ENCODE measurements at places on chromosomes 7 and 10. TPM values are rescaled to one million over a fixed set of nuclear protein-coding genes. Genes with fewer than 3 reads are reported as not detected.

- H3K4me3 ChIP-seq, result no peak overlapping the region
- H3K36me3 ChIP-seq, result no peaks in the 10 kb centered on the region
- peaks cover 46% of the 10 kb centered on the region for H3K27me3 ChIP-seq
- H3K27ac ChIP-seq, result no peak overlapping the region
These were observed 904 bp upstream of the DPYSL4 start for GRCh38 chr10:132185601-132186487.

DNA sequence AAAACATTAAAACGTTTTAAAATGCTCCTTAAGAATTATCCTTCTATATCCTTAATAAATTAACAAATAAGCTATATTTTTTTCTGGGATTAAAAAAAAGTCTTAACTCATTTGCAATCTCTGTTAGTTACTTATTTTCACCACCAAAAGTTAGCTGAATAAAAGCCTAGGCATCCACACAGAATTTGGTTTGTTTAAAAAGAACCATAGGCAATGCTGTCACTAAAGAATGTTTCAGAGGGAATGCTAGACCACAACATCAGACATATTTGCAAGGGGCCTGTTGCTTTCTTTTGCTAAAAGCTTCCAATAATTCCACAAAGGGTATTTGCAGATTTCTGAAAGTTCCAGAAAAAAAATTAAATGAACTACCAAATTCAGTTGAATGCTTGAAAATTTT lies 244.2 kb downstream of the POU6F2 start:
- peaks cover 3% of the 10 kb centered on the region for H3K27me3 ChIP-seq
- no peak overlapping the region for H3K27ac ChIP-seq
- no peaks in the 10 kb centered on the region for H3K36me3 ChIP-seq
- DNase-seq, result no peak

DNA sequence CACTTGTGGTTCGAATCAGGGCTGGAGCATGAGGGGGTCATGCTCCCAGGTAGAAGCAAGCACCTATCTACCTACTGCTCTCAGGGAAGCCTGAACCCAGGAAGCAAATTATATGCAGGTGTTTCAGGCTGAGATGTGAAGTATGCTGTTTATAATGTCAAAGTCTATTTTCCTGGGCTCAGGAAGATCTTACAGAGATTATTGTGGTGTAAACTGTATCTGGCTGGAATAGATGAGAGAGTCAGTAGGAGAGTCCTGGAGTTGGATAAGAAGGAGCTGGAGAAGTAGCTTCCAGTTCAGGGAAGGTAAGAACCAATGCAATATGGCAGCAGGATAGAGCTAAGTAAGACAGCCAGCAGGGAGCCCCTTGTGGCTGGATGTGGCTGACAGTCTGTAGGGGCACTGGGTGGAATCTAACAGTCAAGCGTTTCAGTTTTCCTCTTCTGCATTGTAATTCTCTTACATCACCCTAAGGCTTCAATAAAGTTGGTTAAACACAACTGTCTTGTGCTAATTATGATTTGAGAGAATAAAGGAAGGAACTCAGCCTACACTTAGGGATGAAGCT lies 105.9 kb upstream of the EEPD1 start:
- no peaks in the 10 kb centered on the region for H3K36me3 ChIP-seq
- H3K27ac ChIP-seq, result no peak overlapping the region
- no peak for DNase-seq
- no peaks in the 10 kb centered on the region for H3K4me1 ChIP-seq
- no peak overlapping the region for H3K4me3 ChIP-seq
- peaks cover 8% of the 10 kb centered on the region for H3K27me3 ChIP-seq

GRCh38 chr10:107919626-107920235 lies 755.2 kb upstream of the SORCS1 start:
- no peak for DNase-seq
- H3K4me1 ChIP-seq, result no peaks in the 10 kb centered on the region
- peaks cover 10% of the 10 kb centered on the region for H3K27me3 ChIP-seq
- no peak overlapping the region for H3K27ac ChIP-seq

GRCh38 chr7:80622541-80622940 lies 15.9 kb upstream of the CD36 start:
- no peak overlapping the region for H3K4me3 ChIP-seq
- no peaks in the 10 kb centered on the region for H3K36me3 ChIP-seq

- no peak overlapping the region for H3K4me3 ChIP-seq
- DNase-seq, result no peak
- peaks cover 8% of the 10 kb centered on the region for H3K4me1 ChIP-seq
- peaks cover 6% of the 10 kb centered on the region for H3K27me3 ChIP-seq
These were observed 5.0 kb upstream of the TBXAS1 start for GRCh38 chr7:139823959-139824521.

- H3K36me3 ChIP-seq, result no peaks in the 10 kb centered on the region
- no peaks in the 10 kb centered on the region for H3K4me1 ChIP-seq
- no peak overlapping the region for H3K4me3 ChIP-seq
- H3K27ac ChIP-seq, result no peak overlapping the region
- no peak for DNase-seq
These were observed 32.3 kb downstream of the HSPA12A start for GRCh38 chr10:116710076-116710475.

DNA sequence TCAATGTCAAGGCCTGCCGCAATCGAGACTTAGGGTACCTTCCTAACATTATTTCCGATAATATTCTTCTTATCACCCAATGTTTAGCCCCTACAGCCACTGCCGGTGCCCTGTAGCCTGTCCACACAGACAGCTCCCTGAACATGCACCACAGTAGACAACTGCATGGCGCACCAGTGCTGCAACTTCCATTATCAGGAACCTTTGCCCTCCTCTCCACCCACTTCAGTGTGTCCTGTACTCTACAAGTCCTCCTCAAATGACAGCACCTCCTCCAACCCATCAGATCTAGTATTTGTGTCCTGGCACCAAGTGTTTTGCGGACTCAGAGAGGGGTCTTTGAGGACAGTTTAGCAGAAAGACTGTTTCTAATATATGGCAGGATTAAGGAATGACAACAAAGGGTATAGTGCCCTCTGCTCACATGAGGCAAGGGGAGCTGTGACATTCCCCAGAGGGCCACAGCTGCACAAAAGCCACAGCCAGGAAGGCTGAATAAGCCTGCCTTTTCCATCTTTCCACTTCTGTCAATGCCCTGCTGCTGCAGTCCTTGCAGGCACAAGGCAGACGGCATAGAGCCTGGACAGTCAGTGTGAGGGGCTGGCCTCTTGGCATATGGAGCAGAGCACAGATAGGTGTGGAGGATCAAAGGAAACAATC lies 335.4 kb downstream of the PARD3 start:
- H3K4me1 ChIP-seq, result no peaks in the 10 kb centered on the region
- no peak for DNase-seq
- H3K27me3 ChIP-seq, result no peaks in the 10 kb centered on the region

Gene GOLGA7B
- 12.2 TPM for total RNA-seq

DNA sequence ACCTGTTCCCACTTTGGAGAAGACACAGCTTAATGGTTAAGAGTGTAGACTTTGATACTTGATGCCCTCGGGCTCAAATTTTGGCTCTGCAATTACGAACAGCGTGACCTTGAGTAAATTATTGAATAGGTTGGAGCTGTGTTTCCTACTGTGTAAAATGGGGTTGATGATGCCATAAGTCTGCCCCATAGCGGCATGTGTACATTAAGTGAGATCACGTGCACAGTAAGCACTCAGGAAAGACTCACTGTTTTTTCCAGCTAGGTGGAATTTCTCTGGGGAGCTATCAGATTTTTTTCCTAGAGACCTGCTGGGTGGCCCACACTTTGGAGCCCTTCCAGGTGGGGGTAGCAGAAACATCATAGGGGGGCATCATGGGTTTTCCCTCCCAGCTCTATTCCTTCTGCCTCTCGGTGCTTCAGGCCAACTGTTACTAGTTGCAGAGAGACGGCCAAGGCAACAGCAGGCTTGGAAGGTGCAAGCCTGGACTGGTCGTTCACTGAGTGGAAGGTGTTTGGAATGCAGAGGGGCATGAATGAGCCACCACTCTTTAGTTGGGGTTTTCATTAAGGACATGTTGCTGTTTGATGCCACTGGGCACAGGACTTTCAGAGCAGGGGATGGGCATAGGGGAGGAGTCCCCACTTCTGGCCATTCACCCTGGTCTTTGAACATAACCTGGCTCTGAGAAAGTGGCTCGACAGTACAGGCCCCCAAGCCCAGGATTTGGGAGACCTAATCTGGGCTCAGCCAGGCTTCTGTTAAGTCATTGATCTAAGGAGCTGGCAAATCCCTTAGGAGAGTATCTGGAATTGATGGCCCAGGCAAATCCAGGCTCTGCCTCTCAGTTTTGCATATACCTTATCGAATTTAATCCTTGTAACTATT lies 64.0 kb downstream of the SYPL1 start:
- no peaks in the 10 kb centered on the region for H3K36me3 ChIP-seq
- DNase-seq, result no peak
- no peak overlapping the region for H3K4me3 ChIP-seq
- H3K27me3 ChIP-seq, result peaks cover 16% of the 10 kb centered on the region
- H3K27ac ChIP-seq, result no peak overlapping the region

Gene SEMA3E
- not detected for total RNA-seq

Gene ZNF680
- 10.2 TPM for total RNA-seq

DNA sequence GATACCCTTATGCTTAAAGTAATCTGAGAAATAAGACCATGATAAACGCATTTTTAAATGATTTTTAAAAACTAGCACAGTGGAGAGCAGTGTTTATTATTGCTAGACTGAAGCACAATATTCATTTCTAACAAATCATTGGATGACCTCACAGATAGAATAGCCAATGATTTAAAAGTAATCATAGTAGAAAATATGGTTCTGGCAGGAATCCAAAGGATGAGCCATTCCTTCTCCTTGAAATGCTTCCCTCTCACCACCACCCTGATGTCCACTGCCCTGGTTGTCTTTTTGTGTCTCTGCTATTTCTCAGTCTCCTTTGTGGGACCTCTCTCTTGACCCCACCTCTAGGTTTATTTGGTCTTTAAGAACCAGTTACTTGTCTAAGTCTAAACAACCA lies 64.9 kb downstream of the PRKG1 start:
- no peak overlapping the region for H3K4me3 ChIP-seq
- DNase-seq, result no peak
- H3K27me3 ChIP-seq, result no peaks in the 10 kb centered on the region
- H3K27ac ChIP-seq, result no peak overlapping the region

GRCh38 chr7:25388681-25389080 lies 160.4 kb upstream of the NPVF start:
- H3K27ac ChIP-seq, result no peak overlapping the region
- peaks cover 6% of the 10 kb centered on the region for H3K27me3 ChIP-seq
- no peak overlapping the region for H3K4me3 ChIP-seq
- H3K4me1 ChIP-seq, result no peaks in the 10 kb centered on the region
- DNase-seq, result no peak
- no peaks in the 10 kb centered on the region for H3K36me3 ChIP-seq

Gene ITPRID1
- total RNA-seq, result not detected

Measured in activated CD4-positive, alpha-beta T cell treated with anti-CD3 and anti-CD28 coated beads, Interleukin-2, amount 10 ng/mL, durations not matched to agents 7 days and 5 days (primary cell).